ENCODE measurements at places on chromosomes 1 and 21.
A peak's percentile ranks its signal among the peaks of the same experiment; 100 is the strongest.

- DNase-seq: no peak
Observed at GRCh38 chr1:234823191-234824176, 213.5 kb upstream of the IRF2BP2 start.

DNA sequence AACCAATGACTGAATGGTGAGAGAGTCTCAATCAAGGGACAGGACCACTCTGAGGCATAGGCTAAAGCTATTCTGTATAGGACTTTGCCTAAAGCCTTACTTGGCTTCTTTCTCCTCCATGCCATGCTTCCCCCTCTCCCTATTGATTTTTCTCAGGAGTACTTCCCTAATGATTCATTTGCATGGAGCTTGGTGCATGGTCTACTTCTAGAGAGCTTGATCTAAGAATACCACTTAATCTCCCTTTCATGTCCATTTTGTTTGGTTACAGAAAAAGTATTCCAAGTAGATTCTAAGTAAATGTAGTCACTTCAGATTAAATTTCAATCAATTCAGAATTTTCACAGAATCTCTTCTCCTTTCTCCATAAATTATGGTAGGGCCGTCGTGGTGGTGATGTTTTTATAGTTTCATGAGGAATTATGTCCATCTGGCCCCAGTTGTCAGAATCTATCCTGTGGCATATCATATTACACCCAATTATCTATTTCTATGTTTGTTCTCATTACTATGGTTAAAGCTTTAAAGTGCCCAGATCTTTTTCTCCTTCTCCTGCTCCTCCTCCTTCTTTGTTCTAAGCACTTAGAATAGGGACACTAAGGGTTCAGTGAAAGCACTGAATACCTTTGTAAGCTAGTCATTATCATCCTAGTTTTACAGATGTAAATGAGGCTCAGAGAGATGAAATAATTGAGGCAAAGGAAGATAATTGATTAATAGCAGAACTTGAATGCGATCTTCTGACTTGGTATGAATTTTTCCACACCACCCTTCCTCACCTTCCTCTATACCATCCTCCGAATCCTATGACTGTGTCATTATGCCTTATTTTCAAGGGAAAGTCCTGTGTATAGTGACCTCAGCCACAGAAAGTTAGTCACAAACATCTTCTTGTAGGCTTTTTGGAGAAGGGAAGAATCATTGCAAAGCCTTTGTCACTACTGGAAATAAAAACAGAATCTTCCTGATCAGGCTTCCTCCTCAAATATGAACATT, 85.6 kb upstream of the ZRANB2 start:
- DNase-seq: no peak

DNA sequence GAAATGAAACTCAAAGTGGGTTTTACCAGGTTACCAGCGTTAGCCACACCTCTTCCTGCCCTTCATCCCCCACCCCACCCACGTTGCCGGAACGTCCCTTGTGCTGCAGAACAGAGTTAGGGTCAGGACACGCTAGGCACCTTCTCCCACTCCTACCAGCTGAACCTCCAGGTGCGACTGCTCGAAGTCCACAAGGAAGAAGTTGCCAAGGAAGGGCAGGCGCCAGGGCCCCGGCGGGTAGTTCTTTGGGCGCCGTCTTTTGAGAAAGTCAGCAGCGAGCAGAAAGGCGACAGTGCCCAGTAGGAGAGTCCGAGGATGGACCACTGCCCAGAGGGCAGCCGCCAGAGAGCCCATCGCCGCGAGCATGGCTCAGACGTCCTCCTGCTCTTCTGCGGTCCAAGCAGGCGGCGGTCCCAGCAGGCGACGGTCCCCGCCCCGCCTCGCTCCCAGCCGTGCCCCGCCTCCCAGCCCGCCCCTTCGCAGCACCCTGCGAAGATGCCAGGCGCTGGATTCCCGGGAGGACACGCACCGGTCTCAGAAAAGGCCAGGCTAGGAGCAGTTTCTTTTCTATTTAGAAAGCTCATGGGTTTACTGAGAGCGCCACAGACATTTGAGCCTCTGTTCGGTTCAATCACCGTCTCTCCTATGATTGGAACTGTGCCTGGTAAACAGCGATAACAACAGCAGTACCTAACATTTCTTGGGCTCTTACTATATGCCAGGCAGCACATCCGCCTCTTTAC, at the start of gene CYP2J2:
Gene CYP2J2 (minus strand): TSS at position 393 of the 743 bp plus-strand sequence. CDS start 27 bp downstream, at position 366.
- DNase-seq: peak; percentile 23

DNA sequence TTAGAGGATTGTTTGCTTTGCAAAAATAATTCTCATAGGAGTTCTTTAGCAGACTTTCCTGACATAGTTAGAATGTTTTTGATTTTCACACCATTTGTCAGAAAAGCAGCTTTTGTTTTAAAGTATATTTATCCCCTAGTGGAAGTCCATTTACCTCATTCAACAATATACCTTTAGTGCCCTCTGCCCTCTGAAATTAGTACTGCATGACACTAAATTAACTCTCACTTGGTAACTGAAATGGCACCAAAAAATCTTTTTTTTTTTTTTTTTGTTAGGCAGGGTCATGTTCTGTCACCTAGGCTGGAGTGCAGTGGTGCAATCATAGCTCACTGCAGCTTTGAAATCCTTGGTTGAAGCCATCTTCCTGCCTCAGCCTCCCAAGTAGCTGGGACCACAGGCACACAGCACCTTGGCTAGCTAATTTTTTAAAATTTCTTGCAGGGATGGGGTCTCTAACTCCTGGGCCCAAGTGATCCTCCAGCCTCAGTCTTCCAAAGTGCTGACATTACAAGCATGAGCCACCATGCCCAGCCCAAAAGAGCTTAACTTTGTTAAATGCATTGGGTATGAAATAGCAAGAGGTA, 13.6 kb downstream of the LRRC42 start:
- DNase-seq: no peak

DNA sequence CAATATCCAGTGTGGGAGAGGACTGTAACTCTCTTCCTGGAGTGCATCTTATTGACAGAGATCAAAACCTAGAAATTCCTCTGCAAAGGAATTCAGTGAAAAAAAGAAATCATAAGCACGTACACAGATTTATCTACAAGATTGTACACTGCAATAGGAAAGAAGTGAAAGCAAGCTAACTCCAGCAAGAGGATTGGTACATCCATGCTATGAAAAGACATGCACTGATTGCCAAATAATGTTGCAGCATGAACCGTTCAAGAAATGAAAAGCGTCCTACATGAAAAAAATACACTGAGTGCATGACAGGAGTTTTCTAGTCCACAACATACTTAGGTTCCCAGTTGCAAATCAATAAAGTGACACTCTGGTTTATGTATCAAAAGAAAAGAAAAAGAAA, 1.9 kb upstream of the MGST3 start:
- DNase-seq: no peak

- no peak for DNase-seq
Observed at GRCh38 chr1:232416026-232416568, 213.8 kb downstream of the SIPA1L2 start.

DNA sequence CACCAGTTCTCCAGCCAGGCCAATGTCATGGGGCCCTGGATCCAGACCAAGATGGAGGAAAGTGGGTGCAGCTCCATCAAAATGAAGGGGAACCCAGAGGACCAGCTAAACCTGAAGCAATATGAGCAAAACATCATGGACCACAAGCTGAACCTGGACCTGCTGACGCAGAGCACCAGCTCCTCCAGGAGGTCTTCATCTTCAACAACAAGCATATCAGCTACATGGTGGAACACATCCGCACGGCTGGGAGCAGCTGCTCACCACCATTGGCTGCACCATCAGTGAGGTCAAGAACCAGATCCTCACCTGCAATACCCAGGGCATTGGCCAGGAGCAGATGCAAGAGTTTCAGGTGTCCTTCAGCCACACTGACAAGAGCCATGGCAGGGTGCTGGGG, 13.7 kb upstream of the EPHA10 start:
- DNase-seq: no peak

GRCh38 chr1:21932127-21932526, 5.0 kb downstream of the HSPG2 start:
- DNase-seq: no peak

DNA sequence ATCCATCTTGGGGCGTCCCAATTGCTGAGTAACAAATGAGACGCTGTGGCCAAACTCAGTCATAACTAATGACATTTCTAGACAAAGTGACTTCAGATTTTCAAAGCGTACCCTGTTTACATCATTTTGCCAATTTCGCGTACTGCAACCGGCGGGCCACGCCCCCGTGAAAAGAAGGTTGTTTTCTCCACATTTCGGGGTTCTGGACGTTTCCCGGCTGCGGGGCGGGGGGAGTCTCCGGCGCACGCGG, 282 bp upstream of the SOD1 start:
- no peak for DNase-seq

Data from DMS79 (cell line).